Osteocyte (in vitro differentiated cells): ENCODE measurements at places on chromosomes 12 and 14.

GRCh38 chr14:88793259-88793625 lies 489 bp upstream of the EML5 start:
- no peak for DNase-seq

- DNase-seq: no peak
Measured at GRCh38 chr14:38342803-38343202, 86.9 kb upstream of the CLEC14A start.

- DNase-seq: no peak
Measured at GRCh38 chr12:53299101-53299453, 418 bp upstream of the MYG1 start.

DNA sequence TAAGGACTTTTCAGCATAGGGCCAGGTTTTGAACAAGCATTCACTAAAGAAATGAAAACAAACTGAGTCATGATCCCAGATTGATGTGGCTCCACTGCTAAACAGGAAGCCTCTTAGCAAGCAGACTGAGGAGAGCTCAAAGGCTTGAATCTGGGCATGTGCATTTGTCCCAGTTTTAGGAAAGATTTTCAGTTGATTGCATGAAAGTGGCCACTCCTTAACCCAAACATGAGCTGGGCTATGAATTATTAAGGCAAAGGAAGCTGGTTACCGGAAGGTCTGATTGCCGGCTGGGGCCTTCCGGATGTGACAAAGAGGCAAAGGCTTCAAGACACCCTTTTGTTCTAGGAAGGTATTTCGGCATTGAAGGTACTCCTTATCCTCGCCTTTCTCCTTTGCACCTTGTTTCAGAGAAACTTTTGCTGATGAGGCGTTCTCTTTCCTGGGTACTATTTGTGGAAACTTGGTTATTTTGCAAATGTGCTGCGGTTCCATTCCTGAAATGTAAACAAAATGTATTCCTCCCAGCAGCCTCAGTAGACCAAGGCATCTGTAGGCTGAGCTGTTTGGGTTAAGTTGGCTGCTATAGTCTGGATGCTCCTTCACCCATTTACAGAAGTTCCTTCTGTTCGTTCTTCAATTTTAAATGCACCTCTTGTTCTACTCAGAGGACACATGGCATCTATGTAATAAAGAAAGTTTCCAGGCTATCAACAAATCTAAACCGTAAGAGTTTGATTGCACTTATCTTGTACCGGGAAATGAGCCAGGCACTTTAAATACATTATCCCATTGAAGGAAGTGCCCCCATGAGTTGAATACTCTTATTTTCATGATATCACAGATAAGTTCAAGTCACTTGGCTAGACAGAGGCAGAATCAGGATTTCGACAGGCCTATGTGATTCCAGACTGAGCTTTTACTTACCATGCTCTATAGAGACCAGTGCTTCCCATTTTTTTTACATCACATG lies 115.6 kb upstream of the METAP2 start:
- DNase-seq: no peak
